MCF 10A (cell line): ENCODE measurements at places on chromosomes 2 and 18.

- DNase-seq: no peak
These were observed 19.4 kb downstream of the ANTXR1 start for GRCh38 chr2:69032336-69032735.

- no peak for DNase-seq
These were observed 2.2 kb upstream of the CTDSP1 start for GRCh38 chr2:218397463-218397819.

GRCh38 chr2:179098080-179098689, 48.2 kb upstream of the CCDC141 start:
- DNase-seq: no peak

DNA sequence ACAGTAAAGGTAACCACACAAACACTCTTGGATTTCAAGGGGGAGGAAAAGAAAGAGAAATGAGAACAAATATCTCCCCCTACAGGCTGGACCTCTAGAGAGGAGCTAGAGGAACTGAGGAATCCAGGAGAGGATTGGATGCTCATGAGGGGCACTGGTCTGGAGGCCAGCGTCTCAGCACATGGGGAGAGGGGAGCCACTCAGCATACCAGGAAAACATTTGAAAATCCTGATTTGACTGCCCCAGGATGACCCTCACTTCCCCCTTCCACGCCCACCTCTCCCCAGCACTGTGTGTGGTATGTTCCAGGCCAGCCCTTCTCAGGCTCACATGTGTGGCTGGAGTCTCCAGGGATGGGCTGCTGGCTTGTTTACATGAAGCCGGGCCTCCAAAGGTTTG, 396.8 kb upstream of the ID2 start:
- no peak for DNase-seq

DNA sequence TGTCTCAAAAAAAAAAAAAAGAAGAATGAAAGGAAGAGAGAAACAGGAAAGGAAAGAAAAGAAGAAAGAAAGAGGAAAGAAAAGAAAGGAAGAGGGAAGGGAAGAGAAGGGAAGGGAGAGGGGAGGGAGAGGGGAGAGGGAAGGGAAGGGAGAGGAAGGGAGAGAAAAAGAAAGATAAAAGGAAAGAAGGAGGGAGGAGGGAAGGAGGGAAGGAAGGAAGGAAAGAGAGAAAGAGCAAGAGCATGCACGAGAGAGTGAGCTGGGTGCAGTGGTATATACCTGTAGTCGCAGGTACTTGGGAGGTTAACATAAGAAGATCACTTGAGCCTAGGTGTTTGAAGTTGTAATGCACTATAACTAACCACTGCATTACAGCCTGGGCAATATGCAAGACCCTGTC, 6.6 kb upstream of the BAZ2B start:
- DNase-seq: no peak

GRCh38 chr2:202115479-202115971, 42.5 kb downstream of the KIAA2012 start:
- peak; percentile 53 for DNase-seq

- no peak for DNase-seq
These were observed 29.0 kb upstream of the CNGA3 start for GRCh38 chr2:98317214-98317613.

DNA sequence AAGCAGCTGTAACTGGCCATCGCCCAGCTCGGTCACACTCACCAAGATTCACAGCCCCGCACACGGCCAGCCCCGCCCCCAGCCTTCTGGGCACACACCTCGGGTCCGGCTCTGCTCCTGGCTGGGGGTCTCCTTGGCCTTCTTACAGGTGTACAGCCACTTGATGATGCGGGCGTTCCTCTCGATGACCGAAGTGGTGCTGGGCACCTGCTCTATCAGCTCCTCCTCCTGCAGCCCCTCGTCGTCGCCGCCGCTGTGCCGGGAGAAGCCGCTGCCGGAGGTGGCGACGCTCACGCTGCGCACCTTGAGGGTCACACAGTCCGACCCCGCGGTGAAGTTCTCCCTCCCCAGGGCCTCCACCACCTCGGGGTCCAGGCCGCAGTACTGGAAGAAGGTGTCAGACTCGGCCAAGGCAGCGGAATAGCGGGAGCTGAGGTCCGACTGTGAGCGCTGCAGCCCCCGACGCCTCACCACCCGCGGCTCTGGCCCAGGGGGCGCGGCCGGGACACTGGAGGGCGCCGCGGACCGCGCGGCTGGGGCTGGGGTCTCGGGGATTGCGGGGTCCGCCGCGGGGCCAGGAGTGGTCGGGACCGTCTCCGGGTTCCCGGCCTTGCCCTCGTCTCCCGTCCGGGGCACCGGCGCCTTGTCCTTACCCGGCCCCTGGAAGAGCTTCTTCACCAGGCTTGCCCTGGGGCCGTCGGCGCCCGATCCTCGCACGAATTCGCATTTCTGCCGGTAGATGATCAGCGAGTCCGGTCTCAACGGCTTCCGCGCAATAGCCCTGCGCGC, 769 bp downstream of the FAM110C start:
- DNase-seq: peak; percentile 28

GRCh38 chr2:22011048-22011447, 887.3 kb downstream of the TDRD15 start:
- no peak for DNase-seq

- DNase-seq: peak; percentile 50
These were observed 99.8 kb upstream of the ARHGAP28 start for GRCh38 chr18:6629635-6630140.

- DNase-seq: no peak
These were observed 519.9 kb downstream of the RNF144A start for GRCh38 chr2:7437141-7437540.

DNA sequence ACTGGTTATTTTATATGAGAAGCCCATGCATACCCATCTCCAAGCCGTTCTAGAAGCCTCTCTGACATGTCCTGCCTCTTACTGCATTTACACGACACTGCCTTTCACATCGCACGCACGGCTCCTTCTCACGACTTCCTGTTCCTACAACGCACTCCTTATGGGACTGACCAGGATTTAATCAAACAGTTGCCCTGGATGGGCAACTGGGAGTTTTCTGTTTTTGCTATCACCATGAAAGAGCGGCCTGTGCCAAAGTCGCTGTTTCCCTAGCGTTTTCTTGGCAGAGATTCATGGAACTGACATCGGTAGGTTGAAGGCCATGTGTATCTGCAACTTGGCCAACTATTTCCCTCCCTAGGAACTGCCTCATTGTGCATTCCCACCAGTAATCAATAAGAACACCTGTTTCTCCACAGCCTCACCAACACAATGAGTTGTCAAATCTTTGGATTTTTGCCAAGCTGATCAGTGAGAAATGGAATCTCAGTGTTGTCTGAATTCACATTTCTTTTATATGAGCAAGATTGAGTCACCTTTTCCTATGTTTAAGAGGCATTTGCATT, 97.2 kb upstream of the OTOS start:
- DNase-seq: peak; percentile 59

DNA sequence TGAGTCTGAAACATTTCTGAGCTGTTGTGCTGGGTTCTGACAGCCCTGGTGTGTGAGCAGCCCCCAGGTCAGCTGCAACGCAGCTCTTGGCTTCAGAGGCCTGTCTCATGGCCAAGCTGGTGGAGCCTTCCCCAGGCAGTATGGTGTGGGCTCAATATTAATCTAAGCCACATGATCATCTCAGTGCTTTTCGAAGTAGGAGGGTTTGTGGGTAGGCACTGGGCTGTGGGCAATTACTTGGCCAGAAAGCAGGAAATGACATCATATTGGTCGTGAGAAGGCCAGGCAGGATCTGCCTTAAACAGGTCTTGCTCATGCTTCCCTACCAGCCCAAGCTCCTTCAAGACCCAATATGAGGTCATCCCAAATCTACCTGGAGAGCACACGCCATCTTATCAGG, 26.9 kb downstream of the LOXHD1 start:
- DNase-seq: peak; percentile 16

GRCh38 chr2:3516831-3517230, 2.5 kb downstream of the ADI1 start:
- DNase-seq: no peak

DNA sequence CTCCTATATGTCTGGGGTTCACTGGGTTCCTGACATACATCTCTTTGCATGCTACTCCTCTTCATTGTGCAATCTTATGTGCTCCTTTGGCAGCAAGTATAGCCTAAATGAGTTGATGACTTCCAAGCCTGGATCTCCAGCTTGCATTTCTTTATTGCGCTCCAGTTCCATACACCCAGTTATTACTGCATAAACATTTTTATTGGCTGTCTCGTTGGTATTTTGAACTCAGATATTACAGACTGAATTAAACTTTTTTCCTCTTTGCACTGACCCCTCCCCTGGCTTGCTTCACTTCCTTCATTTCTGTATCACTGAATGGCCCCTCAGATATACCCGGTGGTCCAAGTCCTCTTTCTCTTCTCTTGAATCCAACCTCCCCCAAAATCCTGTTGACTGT, 219.2 kb downstream of the MC4R start:
- no peak for DNase-seq
